ENCODE measurements at places on chromosomes 12 and 14.

DNA sequence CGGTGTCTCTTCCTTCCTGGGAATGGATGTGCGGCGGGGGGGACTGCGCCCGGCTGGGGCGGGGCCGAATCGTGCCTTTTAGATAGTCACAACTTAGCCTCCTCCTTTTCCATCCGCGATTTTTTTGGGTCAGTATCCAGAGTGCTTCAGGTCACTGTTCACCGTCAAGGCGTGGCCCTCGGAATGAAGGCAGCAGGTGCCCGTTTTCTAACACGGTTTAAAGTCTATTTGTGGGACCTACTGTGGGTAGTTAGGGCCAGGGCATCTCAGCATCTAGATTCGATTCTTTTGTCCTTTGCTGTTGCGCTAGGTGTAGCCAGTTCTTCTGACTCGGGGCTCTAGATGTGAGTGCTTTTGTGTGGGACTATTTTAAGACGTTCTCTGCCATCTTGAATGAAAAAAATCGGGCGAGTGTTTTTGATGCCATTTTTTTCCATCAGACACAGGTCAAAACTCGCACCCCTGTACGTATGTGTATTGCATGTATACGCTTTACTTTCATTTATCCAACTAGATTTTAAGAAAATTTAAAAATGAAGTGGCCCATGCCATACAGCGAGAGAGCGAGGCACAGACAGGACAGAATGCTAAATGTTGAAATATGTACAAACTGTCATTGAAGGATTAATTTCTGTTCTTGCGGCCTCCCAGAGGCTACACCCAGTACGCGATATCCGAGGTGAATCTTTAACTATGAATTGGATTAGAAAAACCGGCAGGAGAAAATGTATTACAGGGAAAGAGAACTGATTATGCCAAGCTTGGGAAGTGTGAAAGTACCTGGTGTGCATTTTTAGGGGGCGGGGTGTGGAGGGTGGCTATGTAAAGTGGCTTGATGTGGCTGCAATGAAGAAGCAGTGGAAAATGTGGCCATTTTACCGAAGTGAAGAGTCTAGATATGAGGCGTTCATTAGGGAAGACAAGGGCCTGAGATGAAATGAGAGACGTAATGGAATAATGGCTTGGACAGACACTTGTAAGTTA lies 835 bp downstream of the VEZT start:
- DNase-seq: no peak

DNA sequence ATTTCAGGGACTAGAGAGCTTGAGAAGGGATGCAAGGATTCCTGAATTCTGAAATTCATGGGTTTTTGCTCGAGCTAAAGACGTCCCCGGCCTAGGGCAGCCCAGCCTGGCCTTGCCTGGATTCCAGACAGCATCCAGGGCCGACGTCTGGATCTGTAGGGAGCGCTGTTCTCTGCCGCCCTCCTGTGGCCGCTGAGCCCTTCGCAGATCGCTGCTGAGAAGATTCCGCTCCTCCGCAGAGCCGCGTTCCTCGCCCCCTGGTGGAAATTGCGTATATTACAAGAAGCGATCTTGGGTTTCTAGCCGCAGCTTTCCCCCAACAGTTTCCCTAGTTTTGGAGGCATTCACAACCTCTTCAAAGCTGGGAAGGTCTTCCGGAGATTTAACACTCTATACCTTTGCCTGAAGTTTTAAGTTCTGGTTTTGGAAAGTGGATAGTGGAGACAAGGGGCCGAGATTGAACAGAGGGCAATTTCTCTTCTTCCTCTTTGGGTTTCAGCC lies 5.1 kb downstream of the CISTR start:
- DNase-seq: no peak

GRCh38 chr12:22573181-22573580 lies 28.8 kb upstream of the C2CD5 start:
- no peak for DNase-seq

- no peak for DNase-seq
Measured at GRCh38 chr14:60495946-60496345, 10.1 kb upstream of the C14orf39 start.

DNA sequence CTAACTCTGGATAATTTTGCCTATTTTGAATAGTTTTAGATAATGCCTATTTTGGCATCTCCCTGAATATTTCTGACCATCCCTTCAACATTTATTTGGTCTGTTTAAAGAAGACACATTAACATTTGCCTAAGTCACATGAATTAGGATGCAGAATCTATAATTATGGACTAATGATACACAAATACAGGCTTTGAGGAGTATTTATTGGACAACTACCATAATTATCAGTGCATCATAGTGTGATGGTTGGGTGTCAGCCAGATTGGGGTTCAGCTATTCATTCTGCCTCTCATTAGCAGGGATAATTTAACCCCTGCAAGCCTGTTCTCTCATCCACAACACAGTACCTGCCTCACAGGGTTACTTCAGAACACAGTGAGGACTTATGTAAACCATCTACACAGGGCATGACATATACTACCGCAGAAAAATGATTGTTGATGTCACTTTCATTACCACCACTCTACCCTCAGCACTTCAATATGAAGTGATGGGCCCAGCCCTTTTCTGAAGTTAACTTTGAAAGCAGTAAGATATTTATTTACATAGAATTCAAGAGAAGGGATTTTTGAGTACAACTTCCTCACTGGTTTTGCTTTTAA lies 14.4 kb downstream of the PRKCH start:
- DNase-seq: no peak

DNA sequence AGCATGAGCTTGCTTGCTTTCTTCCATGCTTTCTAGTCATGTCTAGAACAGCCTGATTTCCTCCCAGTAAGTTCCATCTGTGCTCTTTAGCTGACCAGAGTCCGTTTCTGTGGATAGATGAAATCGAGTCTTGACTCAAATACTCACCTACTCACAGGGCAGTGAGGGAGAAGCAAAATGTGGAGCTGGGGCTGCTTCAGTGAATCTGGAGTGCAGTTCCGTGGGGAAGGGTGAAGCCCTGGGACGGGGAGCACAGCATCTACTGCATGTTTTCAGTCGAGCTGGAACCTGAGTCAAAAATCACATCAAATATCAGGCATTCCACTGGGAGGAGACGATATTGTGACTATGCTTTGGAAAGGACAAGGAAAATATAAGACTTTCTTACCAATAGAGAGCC lies 70.3 kb upstream of the PRMT8 start:
- DNase-seq: no peak

- DNase-seq: no peak
Measured at GRCh38 chr12:104641862-104642261, 185.1 kb downstream of the CHST11 start.

DNA sequence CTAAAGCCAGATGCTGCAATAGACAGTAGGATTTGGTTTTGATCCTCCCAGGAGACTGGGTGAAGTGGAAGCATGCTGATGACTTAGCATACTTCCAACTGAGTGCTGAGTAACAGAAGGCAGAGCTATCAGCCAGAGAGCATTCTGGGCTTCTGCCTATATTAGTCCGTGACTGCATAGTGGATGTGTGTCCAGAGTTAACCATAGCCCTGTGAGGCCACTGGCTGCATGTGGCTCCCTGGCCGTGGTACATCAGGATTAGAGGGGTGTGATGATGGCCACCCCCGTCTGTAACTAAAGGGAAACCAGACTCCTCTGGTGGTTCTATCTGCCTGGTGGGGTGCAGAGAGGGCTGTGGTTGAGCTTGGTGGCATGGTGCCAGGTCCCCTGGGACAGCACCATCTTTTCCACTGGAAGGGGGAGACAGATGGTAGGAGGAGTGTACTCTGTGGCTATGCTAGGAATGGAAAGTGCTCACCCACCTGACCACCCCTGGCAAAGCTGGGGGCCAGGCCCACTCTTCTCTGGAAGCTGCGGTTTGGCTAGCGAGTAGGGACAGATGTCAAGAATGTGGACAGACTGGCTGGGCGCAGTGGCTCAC lies 27.4 kb downstream of the ABCD4 start:
- DNase-seq: no peak

DNA sequence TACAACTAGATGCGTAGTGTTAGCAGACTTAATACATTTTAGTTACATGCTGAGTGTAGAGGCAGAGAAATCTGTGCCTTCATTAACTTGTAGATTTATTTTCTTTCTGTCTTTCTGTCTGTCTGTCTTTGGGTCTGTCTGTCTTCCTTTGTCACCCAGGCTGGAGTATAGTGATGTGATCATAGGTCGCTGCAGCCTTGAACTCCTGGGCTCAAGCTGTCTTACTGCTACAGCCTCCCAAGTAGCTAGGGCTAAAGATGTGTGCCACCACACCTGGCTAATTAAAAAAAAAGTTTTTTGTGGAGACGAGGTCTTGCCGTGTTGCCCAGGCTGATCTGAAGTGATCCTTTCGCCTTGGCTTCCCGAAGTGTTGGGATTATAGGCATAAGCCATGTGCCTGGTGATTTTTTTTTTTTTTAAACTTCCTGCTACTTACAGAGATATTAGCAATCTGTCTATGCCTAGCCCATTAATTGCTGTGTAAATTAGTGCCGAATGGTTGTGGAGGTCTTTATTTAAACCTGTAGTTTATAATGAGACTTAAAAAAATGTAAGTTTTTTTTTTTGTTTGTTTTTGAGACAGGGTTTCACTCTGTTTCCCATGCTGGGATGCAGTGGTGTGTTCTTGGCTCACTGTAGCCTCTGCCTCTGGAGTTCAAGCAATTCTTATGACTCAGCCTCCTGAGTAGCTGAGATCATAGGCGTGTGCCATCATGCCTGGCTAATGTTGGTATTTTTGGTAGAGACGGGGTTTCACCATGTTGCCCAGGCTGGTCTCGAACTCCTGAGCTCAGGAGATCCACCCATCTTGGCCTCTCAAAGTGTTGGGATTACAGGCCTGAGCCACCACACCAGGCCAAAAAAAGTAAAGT lies 22.8 kb downstream of the ERC1 start:
- no peak for DNase-seq

GRCh38 chr12:22729957-22730443 lies 105.0 kb downstream of the ETNK1 start:
- DNase-seq: no peak

GRCh38 chr14:78997811-78998210 lies 827.6 kb downstream of the NRXN3 start:
- DNase-seq: no peak

- no peak for DNase-seq
Measured at GRCh38 chr12:5166976-5167375, 123.3 kb downstream of the KCNA5 start.

DNA sequence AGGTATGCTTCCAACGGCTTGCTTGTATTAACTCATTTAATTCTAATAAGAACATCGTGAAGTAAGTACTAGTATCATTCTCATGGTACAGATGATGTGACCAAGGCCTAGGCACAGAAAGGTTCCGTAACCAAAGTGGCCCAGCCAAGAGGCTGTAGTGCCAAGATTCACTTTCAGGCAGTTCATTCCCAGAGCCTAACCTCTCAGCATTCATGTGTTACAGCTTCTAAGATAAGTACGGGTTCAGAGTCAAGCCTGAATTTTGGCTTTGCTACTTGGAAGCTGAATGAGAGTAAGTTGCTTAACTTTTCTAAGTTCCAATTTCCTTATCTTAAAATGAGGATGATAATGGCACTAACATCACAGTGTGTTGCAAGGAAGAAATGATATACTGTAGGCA lies 379.9 kb downstream of the AEBP2 start:
- DNase-seq: no peak

DNA sequence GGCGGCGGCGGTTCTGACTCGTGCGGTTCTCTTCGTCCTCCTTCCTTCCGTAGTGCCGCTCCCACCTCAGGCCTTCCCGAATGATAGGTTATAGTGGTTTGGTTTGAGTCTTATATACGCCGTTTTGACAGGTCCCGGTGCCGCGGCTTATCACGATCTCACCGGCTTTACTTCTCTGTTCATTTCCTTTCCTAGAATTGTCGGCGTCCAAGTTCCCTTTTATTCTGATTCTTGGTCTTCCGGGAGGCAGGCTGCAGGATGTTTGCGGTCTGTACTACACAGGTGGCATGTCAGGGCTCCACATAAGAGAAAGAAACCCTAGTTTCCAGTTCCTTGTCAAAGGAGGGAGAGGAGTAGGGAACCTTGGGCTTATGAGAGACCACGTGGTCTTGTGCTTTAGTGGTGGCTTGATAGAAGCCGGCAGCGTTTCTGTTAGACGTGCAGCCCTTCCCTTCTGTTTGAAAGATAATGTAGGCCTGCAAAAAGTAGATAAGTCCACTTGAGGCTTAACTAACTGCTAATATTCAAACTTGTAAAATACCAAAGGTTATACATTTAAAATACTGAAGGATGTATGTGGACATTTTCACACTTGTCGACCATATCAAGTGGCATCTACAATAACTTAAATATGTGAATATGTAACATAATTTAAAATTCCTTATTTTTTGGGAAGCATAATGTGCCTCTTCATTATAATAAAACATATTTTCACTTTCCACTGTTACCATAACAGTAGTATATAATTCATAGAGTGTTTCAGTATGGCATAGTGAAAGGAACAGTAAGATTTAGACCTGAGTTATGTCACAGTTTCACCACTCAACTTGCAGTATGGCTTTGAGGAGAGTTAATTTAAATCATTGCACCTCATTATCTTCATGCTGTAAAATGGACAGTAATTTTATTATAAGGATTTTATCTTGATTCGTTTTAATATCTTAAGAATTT lies 804 bp downstream of the USP15 start:
- no peak for DNase-seq

DNA sequence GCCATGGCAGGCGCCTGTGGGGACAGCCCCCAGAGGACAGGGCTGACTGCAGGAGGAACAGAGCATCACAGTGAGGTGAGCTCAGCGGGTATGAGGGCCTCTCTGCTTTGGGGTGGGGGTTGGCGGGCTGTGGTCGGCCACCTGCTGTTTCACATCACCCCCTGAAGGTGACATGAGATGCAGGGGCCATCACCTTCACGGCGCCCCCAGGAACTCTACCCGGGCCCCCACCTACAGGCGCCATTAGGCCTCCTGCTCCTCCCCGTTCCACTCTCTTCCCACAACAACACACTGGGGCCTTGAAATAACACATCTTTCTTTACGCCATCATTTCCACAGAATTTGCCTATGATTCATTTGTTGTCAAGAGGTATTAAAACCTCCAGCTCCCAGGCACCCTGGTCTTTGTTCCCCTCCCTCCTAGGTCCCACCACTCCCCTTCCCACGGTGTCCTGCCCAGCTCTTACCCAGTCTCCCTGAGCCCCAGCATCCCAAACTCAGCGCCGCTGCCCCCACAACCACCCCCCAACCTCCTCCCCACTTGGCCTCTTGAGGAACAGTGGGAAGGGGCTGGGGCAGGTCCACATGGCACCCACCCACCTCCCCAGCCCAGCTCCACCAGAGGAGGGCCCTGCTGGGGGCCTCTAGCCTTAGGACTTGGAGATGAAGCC lies 12.7 kb upstream of the HDAC7 start:
- no peak for DNase-seq
